NCI-H2171 (cell line): ENCODE measurements at places on chromosomes 6 and 20.

GRCh38 chr6:33672808-33673207 lies 38.7 kb downstream of the UQCC2 start:
- DNase-seq: no peak

DNA sequence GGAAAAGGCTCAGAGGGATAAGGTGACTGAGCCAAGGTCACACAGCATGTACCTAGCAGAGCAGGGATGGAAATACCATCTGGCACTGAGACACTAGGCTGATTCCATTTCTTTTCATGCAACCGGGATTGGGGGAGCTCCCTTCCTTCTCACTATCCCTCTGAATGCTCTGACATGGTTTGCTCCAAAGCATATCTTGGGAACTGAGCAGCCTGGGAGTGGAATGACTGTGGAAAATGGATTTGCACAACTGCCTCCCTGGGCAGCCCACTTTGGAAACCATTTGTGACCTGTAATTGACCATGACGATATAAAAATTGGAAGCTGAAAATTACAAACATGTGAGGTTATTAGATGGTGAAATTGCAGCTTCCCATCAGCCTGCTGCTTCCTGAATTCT lies 309.0 kb upstream of the CHD6 start:
- DNase-seq: no peak

DNA sequence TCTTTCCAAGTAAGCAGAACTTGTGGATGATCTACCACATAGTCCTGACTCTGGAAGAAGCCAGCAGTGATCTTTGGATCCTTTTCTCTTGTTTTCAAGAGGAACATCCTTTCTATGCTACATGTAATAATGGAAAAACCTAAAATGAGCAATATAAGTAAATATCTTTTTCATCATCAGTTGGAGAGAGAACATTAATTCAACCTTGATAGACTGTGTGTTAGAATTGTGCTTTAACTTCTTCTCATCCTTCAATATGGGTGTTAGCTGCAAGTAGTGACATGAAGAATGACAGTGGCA lies 65.6 kb upstream of the IFNGR1 start:
- DNase-seq: no peak

DNA sequence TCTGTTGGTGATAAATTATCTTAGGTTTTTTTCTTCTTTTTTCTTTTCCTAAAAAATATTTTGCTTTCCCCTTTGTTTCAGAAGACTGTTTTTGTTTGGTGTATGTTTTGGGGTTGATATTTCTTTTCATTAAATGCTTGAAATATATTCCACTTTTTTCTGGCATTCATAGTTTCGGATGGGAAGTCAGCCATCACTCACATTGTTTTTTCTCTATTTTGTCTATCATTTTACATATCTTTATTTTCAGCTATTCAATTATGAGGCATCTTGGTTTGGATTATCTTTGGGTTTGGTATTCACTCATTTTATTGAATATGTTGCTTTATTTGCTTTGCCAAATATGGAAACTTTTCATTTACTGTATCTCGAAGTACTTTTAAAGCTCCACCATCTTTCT lies 600.5 kb upstream of the EYS start:
- DNase-seq: no peak

DNA sequence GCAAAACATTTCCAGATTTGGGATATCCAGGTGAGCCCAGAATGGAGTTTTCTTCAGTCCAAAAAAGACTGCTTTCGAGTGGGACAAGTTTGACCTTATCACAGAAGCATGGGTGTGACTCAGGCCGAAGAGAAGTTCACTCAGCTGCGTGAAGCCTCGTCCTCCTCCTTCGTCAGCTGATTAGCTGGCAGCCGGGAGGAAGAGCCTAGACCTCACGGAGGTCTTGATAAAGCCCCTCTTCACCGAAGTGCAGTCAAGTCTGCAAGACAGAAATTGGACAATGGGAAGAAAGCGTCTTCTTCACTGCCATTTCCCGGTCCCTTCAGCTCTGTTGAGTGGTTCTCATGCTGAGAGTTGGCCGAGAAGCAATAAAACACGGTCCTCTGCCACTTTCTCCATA lies 363.9 kb downstream of the TAF4 start:
- DNase-seq: no peak

- DNase-seq: no peak
Measured at GRCh38 chr6:132268209-132268608, 133.1 kb downstream of the MOXD1 start.

DNA sequence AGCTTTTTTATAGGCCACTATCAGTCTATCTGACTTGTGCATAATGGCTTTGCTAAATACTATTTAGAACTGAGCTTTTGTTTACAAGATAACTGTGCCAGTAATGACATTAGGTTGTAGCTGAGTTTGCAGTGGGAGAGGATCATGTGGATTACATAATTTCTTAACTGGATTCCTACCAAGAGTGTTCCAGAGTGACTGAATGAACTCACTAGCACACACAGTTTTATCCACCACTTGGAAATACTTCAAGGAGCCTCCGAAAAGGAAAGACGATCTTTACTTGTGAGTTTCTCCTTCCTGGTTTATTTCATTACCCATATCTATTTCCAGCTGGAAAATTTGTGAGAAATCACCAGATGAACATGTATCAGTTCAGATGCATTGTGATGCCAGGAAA lies 10.9 kb upstream of the SYNE1 start:
- DNase-seq: no peak

- DNase-seq: no peak
Measured at GRCh38 chr6:52375780-52376556, 14.0 kb downstream of the PAQR8 start.

DNA sequence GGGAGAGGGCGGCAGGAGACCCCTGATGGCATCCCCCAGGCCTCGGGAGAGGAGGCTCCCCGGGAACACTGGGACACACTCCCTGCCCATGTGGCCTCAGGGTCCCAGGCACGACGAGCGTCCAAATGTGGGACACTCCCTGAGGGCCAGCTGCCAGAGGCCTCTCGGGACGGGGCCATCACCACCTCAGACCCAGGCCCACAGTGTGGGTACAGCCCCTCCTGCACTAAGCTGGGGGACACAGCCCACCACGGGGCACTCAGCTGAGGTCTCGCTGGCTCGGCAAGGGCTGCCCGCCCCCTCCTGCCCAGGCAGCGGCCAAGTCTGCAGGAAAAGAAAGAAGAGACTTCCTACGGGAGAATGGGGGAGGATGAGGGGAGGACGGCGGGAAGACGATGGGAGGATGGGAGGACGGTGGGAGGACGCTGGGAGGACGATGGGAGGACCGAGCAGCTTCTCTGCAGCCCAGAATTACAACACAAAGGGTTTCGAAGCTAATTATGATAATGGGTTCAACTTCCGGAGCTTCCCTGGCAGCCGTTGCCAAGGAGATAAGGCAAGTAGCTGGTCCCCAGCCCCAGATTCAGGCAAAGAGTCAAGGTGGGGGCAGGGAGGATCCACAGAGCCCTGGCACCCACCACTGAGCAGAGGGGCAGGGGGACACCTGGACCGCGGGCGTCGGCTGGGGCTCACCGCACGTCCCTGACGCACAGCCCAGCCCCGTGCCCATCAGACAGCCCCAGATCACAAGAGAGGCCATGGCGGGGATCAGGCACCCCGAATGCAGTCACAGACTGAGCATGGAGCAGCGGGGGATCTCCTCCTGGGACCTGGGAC lies 17.5 kb downstream of the KCNQ2 start:
- peak; percentile 63 for DNase-seq

DNA sequence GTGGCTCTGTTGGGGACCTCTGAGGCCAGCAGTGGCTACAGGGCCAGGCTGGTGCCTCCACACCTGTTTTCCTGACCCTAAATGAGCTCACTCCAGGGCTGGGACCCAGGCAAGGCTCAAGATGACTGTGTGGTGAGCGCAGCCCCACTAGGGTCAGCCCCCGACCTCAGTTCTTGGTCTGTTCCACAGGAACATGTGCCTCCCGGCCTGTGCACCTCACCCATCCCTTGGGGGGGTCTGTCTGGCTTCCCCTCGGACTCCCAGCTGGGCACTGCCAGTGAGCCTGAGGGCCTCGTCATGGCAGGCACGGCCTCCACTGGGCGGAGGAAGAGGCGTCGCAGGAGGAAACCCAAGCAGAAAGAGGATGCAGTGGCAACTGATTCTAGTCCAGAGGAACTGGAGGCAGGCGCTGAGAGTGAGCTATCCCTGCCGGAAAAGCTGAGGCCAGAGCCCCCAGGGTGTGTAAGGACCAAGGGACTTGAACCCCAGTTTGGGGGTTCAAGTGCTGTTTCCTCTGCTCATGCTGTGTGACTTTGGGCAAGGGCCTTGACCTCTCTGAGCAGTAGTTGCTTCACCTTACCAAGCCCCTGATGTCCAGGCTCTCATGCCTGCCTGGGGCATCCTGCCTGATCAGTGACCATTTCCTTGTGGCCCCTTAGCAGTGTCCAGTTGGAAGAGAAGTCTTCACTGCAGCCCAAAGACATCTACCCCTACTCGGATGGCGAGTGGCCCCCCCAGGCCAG lies 8.0 kb downstream of the LPIN3 start:
- no peak for DNase-seq

DNA sequence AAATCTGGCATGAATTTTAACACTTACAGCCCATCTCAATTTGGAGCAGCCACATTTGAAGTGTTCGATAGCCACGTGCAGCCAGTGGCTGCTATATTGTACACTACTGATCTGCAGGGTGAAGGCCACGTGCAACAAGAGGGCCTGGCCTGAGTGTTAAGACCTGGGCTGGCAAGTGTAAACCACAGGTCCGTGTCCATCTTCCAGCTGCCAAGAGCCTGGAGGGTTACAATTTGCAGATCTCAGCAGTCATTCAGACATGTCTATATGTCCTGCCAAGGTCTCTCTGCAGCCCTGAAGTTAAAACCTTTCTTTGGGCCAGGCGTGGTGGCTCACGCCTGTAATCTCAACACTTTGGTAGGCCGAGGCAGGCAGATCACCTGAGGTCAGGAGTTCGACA lies 14.1 kb downstream of the SGK2 start:
- DNase-seq: no peak

DNA sequence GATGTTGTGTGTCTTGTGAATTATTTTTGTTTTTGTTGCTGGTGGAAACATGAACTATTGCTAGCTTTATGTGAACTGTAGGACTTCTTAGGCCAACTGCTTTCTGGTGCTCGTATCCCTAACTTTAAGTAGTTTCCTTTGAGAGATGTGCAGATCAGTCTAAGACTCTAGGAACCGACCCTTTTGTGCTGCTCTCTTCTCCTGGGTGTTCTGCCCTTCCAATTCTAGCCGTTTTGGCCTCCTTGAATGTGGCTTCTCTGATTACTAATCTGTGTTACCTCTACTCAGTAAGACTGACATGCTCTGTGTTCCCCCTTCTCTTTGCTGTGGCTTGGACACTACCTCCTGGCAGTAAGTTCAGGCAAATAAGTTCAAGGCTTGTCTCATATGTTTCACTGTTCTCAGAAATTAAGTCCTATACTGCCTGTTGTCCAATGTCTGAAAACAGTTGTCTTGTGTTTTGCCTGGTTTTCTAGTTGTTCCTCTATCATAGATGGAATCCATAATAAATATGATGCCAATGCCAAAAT lies 58.0 kb downstream of the FOXO3 start:
- DNase-seq: no peak

DNA sequence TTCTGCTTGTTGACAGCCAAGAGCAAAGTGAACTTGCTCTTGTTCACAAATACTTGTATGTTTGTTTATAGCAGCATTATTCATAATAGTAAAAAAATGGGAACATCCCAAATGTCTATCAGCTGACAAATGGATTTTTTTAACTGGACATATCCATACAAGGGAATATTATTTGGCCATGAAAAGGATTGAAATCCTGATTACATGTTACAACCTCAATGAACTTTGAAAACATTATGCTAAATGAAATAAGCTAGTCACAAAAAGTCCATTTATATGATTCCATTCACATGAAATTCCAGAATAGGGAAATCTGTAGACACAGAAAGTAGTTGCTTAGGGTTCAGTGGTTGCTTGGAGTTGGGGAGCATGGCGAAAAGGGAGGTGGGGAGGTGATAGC lies 28.4 kb upstream of the BAG2 start:
- no peak for DNase-seq

DNA sequence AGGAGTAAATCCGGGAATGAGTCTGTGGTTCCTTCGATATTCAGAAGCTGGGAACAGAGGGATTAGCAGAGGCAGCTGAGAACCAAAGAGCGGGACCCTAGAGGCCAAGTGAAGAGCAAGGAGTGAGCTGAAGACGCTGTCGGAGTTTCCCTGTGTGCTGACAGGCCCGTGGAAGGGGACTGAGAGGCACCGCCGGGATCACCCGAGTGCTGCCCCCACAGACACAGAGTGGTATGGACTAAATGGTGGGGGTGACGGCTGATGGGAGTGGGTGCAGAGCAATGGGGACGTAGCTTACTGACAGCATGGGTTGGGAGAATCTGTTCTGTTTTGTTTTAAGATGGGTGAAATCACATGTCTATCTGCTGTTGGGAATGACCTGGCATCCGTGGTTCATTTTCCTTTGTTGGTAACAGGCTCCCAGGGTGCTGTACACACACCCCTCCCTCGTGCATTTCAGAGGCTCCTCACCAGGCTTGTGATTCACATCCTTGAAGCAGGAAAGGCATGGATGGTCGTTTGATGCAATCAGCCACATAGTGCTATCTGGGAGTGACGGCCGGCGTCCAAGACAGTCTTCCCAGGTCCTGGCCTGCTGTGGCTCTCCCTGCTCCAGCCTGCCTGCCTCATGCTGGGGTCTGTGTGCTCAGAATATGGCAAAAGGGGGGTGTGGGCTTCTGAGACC lies 97.4 kb downstream of the THBS2 start:
- DNase-seq: no peak

GRCh38 chr20:46767127-46767761 lies 57.8 kb downstream of the SLC2A10 start:
- peak; percentile 61 for DNase-seq

GRCh38 chr6:8166156-8166555 lies 63.8 kb upstream of the EEF1E1 start:
- DNase-seq: no peak

DNA sequence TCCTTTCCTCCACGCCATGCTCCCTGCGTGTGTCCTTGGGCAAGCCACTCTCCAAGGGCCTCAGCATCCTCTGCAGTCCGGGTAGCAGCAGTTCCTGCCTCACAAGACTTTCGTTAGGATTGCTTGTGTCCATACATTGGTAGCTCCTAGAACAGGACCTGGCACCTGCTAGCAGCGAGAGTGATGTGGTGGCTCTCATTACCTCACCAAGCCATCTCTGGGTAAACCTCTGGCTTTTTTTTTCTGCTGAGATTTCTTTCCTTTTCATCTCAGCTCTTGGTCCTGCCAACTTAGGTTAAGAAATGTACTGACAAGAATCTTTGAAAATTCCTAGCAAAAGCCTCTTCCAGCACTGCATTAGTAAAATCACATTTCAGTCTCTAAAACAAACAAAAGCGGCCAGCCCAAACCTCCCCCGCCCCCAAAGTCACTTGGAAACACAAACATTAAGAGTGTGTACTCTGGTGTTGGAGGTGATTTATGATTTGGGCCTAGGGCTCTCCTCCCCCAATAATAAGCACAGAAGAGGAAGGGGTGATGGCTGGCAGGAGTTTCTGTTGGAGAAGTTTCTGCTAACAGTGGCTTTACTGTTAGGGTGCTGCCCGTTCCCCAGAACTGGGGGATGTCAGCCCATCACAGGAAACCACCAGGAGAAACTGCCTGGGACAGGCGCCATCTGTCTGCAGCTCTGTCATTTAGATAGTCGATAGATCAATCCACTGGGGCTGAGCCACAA lies 199.2 kb downstream of the CD83 start:
- DNase-seq: no peak
